GM04504 (cell line): ENCODE measurements at places on chromosomes 13 and 19.

GRCh38 chr13:66341635-66342377, 888.3 kb downstream of the PCDH9 start:
- no peak for DNase-seq

GRCh38 chr19:3985643-3986259, 488 bp upstream of the EEF2 start:
- DNase-seq, result no peak

DNA sequence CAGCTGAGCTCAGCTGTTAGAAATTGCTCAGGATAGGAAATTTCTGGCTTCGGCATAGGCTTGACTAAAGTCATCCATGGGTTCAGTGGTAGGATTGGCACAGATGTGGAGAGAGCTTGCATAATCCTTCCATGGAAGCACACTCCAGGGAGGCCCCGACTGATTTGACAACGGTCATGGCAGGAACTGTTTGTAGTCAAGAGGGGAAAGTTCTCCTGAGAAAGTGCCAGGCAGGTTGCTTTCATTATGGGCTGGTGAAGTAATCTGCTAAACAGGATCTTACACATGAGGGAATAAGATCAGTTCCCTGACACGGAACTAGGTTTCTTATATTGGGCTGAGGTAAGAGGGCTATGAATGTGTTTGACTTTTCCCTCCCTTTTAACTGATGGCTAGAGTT, 120.1 kb downstream of the RGCC start:
- peak; percentile 58 for DNase-seq

DNA sequence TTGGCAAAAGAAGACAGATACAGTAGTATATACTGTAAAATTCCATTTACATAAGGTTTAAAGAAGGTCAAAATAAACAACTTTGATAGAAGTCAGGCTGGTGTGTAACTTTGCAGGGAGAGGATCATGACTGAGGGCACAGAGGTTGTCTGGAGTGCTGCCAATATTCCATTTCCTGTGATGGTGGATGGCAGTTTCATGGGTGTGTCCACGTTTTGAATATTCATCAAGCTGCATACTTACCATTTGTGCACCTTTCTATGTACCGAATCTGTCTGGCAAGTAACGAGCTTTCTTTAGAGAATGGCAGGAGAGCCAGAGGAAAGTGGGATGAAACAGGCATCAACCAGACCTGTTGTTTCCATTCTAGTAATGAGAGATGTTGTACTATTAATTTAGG, 420.5 kb upstream of the HTR2A start:
- DNase-seq, result no peak

DNA sequence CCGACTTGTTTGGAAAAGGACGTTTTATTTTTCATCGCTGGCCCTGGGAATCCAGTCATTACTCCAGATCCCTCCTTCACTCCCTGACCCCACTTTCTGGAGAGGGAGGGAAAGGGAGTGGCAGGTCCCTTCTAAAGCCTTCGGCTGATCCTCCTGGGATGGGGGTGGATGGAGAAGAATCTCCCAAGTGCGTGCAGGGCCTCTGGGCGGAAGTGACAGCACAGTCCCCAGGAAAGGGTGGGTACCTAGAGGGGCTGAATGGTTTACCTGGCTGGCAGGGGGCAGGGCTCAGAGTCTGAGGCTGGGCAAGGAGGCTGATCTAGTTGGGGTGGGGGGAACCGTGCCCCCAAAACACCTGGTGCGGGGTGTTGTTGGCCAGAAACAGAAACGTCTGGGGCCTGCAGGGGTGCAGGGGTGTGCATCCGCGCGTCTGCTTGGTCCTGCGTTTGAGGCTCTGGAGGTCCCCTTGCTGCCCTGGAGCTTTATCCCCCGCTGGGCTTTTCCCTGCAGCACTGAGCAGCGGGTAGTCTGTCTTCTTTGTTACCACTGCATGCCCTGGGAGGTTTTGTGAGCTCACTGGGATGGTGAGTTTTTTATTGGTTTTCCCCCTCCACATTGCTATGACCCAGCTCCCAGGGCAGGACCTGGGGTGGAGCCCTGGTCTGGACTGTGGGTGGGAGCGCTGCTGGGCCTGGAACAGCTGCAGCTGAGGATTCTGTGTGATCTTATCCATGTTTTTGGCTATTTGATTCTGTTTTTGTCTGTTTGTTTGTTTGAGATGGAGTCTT, 3.0 kb upstream of the ZNF628 start:
- DNase-seq, result no peak
